ENCODE measurements at places on chromosomes 16 and 17.

DNA sequence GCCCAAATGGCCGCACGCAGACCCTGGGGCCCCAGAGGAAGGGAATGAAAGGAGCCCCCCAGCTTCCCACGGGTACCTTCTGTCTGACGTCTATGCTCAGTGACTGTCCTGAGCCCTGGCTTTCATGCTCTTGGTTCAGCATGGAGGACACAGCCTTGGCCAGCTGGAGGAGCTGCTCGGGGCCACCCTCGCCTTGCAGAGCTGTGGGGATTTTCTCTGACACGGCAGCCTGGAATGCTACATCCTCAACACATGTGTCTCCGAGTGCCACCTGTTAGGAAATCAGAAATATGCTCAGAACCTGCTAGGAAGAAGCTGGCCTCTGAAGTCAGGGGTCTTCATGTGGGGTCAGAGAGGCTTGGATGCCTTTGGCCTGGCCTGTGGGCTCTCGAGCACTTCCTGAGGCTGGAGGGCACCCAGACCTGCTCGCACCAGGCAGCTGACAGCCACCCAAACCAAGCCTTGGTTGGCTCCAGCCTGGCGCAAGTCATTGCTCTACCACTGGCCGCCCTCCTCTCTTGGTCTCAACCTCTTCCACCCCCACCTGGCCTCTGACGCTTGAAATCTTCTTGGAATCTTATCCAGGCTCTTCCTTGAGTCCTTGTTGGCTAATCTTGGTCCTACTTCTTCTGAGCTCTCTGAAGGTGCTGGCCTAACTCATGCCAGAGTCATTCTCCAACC is 63.7 kb upstream of the BCO1 start:
- no peak for DNase-seq

DNA sequence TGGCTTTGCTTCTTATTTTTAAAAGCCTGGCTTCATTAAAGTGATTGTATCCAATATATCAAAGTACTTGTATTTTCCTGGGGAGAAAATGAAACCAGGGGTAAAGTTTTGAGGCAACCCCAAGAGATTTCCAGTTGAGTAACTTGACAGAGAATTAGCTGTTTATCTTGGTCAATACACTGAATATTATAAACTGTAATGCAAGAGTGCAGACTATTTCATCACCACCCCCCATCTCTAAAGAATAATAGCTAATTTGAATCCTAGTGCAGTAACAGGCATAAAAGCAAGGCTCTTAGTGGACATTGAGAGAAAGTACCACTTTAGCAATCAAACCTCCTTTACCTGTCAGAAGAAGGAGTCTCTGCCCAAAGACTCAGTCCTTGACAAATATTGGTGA is 27.0 kb downstream of the IRX6 start:
- DNase-seq, result no peak

DNA sequence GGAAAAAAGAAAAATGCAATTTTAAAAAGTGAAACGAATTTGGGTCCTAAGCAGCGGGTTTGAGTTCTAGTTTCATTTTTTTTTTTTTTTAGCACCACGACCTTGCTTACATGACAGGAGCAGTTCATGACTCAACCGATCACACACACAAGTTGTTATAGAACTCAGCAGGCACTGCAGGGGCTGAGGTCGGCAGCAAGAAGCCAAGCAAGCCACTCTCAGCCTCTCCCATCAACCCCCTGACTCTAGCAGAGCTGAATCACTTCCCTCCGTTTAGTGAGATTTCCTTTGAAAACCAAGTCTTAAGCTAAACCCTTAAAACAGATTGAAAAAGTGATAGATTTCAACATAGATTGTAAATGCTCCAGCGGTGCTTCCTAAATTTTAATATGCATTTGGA is 520.8 kb downstream of the HAPSTR1 start:
- no peak for DNase-seq

- DNase-seq, result no peak
Measured at GRCh38 chr17:55743103-55743679, 7.7 kb upstream of the PCTP start.

GRCh38 chr17:14302091-14302430 is 1.2 kb downstream of the HS3ST3B1 start:
- no peak for DNase-seq

GRCh38 chr16:52254746-52255145 is 292.2 kb downstream of the TOX3 start:
- DNase-seq, result no peak

GRCh38 chr16:89853306-89853993 is 19.9 kb upstream of the TCF25 start:
- no peak for DNase-seq

DNA sequence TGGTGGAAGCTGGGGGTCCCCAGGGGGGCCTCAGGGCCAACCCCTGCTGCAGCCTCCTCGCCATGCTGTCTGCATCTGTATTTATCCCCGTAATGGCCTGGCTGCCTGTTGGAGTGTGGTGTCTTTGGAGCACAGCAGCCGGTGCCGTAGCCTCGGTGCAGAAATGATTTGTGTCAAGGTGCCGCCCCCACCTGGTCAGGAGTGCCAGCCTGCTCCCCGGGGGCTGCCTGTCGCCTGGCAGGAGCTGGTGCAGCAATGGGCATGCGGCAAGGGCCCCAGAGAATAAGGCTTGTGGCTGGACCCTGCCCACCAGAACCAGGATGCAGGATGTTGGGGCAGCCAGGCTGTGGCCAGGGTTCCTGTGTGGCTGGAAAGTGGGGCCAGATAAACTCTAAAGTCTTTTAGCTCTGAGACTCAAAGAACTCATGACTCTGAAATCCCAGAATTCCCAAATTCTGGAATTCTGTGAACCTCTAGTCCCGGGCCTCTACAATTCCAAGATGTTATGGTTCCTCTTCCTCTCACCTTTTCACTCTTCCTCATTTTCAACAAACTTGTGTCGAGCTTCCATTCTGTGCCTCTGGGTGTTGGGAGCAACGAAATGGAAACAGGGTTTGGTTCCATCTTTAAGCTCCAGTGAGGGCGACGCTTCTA is 5.9 kb downstream of the CPNE2 start:
- no peak for DNase-seq

GRCh38 chr17:16947470-16947869 is 24.4 kb downstream of the TNFRSF13B start:
- DNase-seq, result no peak

- DNase-seq, result no peak
Measured at GRCh38 chr17:45073414-45074070, 12.4 kb downstream of the NMT1 start.

GRCh38 chr17:44865931-44866330 is 18.2 kb downstream of the HIGD1B start:
- no peak for DNase-seq
